ENCODE measurements at places on chromosomes 12 and 14.

GRCh38 chr12:1993341-1993740 lies 10.9 kb downstream of the DCP1B start:
- no peak for DNase-seq

GRCh38 chr14:68958553-68958952 lies 20.5 kb downstream of the ACTN1 start:
- no peak for DNase-seq

DNA sequence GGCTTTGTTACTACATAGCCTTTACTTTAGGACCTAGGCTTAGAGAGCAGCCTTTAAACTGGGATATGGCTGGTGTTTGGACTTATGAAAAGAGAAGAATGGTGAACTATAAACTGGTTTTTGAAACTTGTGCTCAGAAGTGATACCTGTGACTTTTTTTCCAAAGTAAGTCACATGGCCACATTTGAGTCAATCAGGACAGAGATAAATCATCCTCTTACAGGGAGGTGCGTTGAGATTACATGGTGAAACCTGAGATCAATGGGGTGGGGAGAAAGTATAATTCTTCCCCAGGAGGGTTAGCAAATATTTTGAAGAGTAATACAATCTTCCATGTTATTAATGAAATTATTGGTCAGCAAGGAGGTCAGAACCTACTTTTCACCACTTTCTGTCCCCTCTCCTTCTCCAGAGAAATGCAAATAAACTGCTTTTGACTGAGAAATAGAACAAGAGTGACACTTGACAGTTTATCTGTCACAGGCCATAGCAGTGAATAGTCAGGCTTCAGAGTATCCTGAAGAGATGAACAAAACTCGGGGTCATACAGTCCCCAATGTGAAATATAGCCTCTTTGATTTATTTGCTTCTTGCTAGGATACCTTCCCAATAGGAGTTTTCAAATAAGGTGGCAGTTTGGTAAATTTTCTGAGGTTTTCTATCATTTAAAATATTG lies 11.1 kb upstream of the ZNF641 start:
- DNase-seq: no peak

- no peak for DNase-seq
Observed at GRCh38 chr14:64706119-64706592, 1.9 kb downstream of the PLEKHG3 start.

GRCh38 chr12:131755305-131756113 lies 44.6 kb downstream of the SFSWAP start:
- peak; percentile 71 for DNase-seq

Data from SK-N-DZ (cell line).